ENCODE measurements at places on chromosomes 2 and 18. TPM values are rescaled to one million over a fixed set of nuclear protein-coding genes. Genes with fewer than 3 reads are reported as not detected.
A peak's percentile ranks its signal among the peaks of the same experiment; 100 is the strongest.

AGXT gene
- under 0.01 TPM for total RNA-seq

MC5R gene
- total RNA-seq = not detected

LONRF2 gene
- total RNA-seq = 5.1 TPM

FAM110C gene
- total RNA-seq = 7.2 TPM

TYMS gene
- 2.1 TPM for total RNA-seq

PPP1CB gene
- 289 TPM for total RNA-seq

MERTK gene
- total RNA-seq = 36.3 TPM

AQP12A gene
- total RNA-seq = not detected

SANBR gene
- 9.2 TPM for total RNA-seq

DNA sequence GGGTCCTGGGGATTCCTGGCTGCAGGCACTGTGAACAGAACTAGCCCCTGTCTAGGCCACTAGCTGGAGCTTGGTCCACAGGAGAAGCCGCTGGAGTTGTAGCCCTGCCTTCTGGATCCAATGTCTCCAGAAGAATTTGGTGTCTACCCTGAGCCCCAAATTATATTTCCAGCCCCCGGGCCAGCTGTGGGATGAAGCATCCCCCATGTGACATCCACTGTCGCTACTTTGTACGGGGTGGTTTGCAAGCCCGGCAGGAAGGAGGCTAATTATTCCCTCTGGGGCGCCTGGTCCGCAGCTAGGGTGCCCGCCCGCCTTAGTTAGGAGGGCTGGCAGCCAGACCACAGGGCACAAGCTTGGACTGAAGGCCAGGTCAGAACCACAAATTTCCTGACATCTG, 106.5 kb downstream of the SMAD7 start:
- no peak for DNase-seq

DNA sequence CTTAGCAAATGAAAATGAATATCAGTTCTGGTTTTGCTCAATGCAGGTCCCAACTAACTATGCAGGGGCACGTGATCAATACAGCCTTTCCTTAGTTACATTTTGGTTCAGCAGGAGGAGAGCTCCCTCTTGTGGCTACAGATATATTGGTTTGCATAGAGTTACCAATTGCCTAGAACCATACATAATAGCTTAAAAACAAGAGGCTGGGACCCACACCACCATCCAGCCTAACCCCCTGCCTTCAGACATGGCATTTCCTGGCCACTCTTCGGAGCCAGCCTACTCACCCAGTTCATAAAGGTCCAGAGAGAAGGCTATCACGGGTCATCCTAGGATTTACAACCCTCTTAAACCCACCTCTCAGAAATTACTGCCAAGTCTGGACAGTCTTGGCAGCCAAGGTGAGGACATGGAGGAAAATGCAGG, 10.5 kb downstream of the CCDC93 start:
- DNase-seq = no peak

- DNase-seq = no peak
Measured at GRCh38 chr2:241489733-241490680, 18.4 kb downstream of the STK25 start.

DNA sequence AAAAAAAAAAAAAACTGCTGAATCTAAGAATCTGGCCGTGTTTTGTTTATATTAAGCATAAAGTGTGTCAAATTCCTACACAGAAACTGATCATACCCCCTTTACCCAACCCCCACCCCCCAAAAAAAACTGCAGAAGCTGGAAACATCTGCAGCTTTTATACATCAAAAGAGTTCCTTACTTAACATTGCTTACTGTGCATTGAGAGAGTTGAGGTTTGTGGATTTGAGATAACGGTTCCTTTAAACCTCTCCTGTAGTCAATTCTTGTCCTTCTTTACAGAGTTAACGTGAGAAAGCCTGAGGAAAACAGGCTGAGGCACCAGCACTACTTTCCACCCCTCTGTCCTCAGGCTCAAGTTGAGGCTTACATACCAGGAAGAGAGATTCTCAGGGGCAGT, 34.5 kb downstream of the FRZB start:
- DNase-seq = no peak

DNA sequence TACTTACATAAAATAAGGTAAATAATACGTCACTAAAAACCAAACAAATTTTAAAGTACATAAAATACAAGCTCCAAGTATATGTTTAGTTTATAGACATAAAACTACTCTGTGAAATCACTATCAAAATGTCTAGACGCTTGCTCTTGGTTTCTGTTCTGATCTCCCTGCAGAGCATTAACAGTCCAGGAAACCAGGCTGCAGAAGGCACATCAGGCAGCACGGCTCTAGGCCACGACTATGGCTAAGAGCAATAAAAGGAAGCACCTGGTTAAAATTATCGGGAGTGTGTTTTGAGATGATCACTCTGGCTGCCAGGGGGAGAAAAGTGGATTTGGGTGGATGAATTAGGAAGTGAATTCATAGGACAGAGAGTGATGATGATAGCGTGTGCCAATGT, 196.0 kb upstream of the SPHKAP start:
- no peak for DNase-seq

GRCh38 chr2:173119944-173120343, 44.3 kb downstream of the MAP3K20 start:
- no peak for DNase-seq

GRCh38 chr2:237306787-237307170, 107.2 kb downstream of the COL6A3 start:
- no peak for DNase-seq

GRCh38 chr2:69244882-69245281, 142.1 kb downstream of the GFPT1 start:
- DNase-seq = no peak

GRCh38 chr2:233003658-233004555, 9.1 kb downstream of the NGEF start:
- DNase-seq = peak; percentile 43

- DNase-seq = no peak
Measured at GRCh38 chr18:72866442-72866900, 1.3 kb downstream of the NETO1 start.

GRCh38 chr18:77059294-77059916, 73.2 kb downstream of the MBP start:
- no peak for DNase-seq

DNA sequence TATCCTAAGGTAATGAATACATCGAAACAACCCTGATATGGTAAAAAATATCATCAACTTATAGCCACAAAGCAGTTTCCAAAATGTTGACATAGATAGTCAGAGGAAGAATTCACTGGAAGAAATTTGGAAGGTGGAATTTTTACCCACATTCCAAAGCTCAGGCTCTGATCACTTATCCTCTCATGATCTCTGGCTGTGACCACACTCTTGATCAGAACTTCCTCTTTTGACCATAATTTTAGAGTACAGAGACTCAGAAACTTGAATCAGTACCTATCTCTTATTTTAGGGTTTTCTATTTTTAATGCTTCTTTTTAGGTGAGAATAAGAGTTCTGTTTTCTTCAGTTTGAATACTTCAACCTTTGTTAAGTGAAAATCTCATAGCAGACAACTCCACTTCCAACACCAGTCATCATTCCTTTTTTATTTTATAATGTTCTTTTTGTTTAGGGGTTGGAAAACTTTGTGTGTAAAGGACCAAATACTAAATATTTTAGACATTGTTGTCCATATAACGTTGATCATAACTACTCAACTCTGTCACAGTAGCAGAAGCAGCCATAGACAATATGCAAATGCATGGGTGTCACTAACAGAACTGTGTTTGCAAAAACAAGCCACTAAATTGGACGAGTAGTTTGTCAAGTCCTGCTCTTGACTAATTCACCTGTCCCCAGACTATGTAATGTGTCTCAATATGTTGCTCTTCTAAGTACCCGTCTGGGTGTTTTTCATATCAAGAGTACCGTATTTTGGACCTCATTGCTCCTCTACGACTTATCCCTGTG, 891.6 kb upstream of the CRIM1 start:
- DNase-seq = no peak

GRCh38 chr2:64054161-64054915, 35.1 kb upstream of the VPS54 start:
- no peak for DNase-seq

DNA sequence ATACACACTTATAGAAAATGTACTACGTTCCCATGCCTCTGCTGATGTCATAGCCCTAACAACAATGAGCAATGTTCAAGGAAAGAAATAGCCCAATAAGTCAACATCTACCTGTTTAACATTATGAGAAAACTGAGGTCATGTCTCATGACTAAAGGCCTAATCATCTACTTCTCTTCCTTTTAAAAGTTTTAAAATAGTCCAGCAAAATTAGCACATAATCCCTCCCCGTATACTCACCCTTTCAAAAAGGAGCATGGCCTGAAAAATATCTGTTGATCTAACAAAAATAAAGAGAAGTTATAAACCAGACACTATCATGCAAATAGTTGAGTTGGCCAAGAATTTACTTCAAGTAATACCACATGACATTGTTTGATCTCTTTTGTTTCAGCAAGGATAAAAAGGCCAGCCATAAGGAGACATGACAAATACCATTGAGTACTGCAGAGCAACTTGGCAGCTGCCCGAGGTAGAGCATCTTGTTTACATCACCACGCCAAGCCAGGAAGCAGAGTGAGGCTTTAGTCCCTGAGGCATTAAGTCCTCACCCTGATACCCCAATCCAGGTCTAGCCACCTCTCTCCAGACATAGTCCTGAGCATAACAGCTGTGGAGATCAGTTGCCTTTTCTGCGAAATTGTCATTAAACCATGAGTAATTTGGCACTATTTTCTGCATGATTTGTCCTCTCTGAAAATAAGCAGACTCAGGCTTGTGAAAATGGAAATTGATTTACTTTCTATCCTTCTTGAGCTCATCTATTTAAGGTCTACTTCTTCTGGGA, 137.4 kb upstream of the ETAA1 start:
- DNase-seq = no peak

DNA sequence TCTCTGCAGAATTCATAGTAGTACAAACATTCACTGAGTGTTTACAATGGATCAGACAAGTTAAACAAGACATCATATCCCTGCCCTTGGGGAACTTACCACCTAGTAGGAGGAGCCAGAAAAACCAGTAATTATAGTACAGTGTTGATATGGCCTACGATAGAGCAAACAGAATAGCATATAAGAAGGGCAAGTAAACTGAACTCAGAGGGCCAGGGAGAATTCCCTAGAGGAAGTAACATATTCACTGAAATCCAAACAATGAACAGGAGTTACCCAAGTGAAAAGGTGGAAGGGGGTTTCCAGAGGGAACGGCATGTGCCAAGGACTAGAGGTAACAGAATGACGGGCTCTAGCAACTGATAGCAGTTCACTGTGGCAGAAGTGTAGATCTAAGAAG, 34.1 kb downstream of the NHEJ1 start:
- no peak for DNase-seq

DNA sequence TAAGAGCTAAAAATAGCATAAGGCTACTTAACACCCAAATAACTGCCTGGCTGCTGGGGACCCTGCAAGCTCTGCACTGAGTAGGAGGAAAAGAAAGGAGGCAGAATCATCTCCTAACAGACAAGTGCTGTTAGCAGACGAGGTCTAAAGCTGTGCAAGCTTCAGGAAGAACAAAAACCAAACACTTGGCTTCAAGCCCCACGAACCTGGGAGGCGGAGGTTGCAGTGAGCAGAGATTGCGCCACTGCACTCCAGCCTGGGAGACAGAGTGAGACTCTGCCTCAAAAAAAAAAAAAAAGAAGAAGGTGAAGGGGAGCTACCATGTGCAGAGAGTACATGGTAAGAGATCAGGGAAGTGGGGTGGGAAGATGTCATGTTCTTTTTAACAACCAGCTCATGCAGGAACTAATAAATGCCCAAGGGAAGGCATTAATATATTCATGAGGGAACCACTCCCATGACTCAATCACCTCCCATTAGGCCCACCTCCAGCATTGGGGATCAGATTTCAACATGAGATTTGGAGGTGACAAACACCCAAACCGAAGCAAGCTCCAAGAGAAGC, 28.8 kb upstream of the INO80C start:
- DNase-seq = no peak

DNA sequence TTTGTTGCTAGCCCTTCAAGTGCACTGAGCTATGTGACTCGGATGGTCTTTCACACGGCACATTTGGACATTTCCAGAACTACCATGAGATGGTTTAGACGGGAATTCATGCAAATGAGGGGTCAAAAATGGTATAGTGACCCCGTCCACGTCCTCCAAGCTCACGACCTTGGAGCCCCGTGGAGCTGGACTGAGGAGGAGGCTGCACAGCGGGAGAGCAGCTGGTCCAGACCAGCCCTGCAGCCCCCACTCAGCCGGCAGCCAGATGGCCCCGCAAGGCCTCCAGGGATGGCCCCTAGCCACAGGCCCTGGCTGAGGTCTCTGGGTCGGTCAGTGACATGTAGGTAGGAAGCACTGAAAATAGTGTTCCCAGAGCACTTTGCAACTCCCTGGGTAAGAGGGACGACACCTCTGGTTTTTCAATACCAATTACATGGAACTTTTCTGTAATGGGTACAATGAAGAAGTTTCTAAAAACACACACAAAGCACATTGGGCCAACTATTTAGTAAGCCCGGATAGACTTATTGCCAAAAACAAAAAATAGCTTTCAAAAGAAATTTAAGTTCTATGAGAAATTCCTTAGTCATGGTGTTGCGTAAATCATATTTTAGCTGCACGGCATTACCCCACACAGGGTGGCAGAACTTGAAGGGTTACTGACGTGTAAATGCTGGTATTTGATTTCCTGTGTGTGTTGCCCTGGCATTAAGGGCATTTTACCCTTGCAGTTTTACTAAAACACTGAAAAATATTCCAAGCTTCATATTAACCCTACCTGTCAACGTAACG, 88.8 kb downstream of the EPAS1 start:
- DNase-seq = no peak

DNA sequence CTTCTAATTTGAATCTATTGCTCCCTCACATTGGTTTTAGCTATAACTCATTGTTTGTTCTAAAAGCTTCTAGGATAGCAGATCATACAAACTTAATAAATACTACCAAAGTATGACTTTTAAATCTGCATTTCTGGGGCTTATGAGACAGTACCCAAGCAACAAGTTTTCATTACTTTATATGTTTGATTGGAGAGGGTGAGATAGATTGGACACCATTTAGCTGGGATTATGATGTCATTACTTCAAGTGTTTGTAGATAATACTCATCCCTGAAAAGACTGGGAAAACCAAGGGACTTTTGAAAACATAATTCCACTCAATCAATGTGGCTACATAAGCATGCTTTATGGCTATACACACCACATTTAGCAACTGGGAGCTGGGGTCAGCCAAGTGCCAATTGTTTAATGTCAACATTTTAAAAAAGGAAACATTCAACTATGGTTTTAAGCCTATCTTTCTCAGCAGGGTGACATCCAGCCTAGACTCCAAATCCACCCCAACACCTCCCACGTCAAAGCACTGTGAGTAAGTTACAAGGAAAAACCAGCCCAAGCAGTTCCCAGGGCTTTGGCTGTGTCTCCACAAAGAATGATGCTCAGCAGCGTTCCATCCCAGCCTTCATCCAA, 119.9 kb downstream of the ETAA1 start:
- DNase-seq = no peak

GRCh38 chr2:154686162-154686561, 12.3 kb upstream of the KCNJ3 start:
- no peak for DNase-seq

DNA sequence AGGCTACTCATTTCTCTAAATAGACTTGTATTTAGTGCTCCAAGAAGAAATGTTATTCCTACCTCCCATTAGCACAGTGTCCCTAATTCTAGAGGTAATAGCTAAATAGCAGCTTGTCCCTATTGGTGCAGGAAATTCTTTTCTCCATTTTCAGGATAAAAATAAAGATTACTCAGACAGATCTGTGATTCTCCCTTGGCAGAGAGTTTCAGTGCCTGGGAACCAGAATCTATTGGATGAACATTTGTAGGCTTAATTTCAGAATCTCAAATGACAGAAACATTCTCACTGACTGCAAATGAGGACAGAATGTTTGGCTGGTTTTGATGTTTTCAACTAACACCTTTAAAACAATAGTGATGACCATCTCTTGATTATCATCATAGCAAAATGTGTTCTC, 33.3 kb upstream of the LGALSL start:
- DNase-seq = no peak
